ENCODE measurements at places on chromosomes 3 and 15. TPM values are rescaled to one million over a fixed set of nuclear protein-coding genes. Genes with fewer than 3 reads are reported as not detected.

DNA sequence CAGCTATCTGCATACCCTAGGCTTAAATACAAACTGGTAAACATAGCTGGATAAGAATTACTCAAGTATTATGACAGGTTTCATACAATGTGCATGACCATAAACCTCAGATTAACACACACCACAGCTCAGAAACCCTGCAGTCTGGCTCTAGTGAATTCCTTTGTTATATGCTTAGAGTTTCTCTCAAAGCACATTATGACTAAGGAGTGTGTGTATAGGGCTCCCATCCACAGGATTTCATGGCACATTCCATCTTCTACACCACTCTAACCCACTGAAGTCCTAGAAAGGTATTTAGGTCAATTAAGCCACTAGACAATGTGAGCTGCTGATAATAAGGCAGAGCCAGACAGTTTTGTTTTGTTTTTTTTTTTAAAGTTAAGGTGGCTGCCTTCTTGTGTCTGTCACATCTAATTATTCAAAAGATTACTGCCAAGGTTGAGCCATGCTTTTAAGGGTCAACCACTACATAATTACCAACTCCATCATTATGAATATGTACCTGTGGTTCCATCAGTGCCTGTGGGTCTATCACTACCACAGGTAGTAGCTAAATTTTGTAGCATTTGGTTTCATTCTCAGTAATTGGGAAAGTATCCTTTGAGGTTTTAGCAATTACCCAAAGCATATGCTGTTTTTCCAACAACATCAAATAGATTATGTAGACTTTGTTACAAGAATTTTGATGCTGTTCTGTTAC, 107.0 kb downstream of the ALCAM start:
- H3K4me1 ChIP-seq = no peaks in the 10 kb centered on the region
- no peaks in the 10 kb centered on the region for H3K27me3 ChIP-seq
- no peak overlapping the region for H3K4me3 ChIP-seq
- H3K27ac ChIP-seq = no peak overlapping the region
- H3K36me3 ChIP-seq = no peaks in the 10 kb centered on the region
- DNase-seq = no peak

ARNT2 gene
- not detected for total RNA-seq

ZBBX gene
- total RNA-seq = not detected

GRCh38 chr3:71444028-71444860, 139.3 kb downstream of the FOXP1 start:
- peaks cover 81% of the 10 kb centered on the region for H3K4me1 ChIP-seq
- no peak overlapping the region for H3K4me3 ChIP-seq
- H3K27ac ChIP-seq = peak overlapping the region; percentile 93
- no peaks in the 10 kb centered on the region for H3K27me3 ChIP-seq
- no peaks in the 10 kb centered on the region for H3K36me3 ChIP-seq

OIP5 gene
- 0.64 TPM for total RNA-seq

DNA sequence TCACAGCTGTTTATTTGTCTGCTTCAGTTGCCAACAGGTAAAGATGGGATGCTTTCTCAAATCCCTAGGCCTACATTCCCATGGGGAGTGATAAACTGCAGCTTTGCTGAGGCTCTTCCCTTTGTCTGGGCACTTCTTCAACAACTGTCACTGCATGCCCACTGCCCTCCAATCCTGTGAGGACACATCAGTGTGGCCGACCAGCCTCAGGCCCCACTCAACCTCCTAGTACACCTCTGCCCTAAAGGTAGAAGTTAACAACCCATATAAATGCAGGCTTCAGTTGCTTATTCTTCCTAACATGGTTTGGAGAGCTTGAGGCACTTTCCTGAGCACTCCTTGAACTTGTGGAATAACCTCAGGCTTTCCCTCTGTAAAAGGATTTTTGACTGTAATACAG, 49.6 kb downstream of the ROPN1B start:
- peaks cover 5% of the 10 kb centered on the region for H3K36me3 ChIP-seq
- no peaks in the 10 kb centered on the region for H3K27me3 ChIP-seq
- H3K27ac ChIP-seq = no peak overlapping the region
- DNase-seq = no peak

DNA sequence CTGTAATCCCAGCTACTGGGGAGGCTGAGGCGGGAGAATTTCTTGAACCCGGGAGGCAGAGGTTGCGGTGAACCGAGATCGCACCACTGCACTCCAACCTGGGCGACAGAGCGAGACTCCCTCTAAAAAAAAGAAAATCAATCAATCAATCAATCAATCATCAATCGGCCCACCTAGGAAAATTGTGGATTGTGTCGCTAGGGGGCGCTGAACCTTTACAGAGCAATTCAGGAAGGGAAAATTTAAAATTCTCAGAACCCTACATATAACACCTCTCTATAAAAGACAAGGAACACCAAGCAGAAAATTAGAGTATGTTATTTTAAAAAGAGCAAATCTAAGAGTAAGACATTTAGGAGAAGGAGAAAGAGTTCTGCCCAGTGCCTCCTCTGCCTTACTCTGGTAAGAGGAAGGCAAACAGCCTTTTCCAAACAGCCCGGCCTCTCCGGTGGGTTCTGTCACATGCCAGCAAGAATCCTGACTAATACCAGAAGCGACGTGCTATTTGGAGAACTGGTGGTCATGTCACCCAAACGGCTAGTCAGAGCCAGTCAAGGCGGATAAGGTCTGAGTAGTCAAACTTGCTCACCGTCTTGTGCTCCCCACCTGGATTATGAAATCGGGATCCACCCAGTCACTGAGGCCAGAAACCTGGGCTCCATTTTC, 22.3 kb upstream of the SMCO1 start:
- no peak overlapping the region for H3K4me3 ChIP-seq
- H3K27ac ChIP-seq = no peak overlapping the region
- H3K4me1 ChIP-seq = no peaks in the 10 kb centered on the region

GRCh38 chr3:126103121-126104027, 19.4 kb upstream of the SLC41A3 start:
- no peak overlapping the region for H3K4me3 ChIP-seq
- H3K4me1 ChIP-seq = no peaks in the 10 kb centered on the region

LAMB2 gene
- 1.2 TPM for total RNA-seq

- peak within 1 kb of the TSS; percentile 74 for H3K4me3 ChIP-seq
- H3K4me1 ChIP-seq = peaks cover 22% of the 10 kb centered on the region
- no peaks in the 10 kb centered on the region for H3K36me3 ChIP-seq
- peaks cover 10% of the 10 kb centered on the region for H3K27me3 ChIP-seq
- DNase-seq = peak; percentile 76
Measured at GRCh38 chr15:62389885-62390790, 225.1 kb upstream of the C2CD4B start.

DNA sequence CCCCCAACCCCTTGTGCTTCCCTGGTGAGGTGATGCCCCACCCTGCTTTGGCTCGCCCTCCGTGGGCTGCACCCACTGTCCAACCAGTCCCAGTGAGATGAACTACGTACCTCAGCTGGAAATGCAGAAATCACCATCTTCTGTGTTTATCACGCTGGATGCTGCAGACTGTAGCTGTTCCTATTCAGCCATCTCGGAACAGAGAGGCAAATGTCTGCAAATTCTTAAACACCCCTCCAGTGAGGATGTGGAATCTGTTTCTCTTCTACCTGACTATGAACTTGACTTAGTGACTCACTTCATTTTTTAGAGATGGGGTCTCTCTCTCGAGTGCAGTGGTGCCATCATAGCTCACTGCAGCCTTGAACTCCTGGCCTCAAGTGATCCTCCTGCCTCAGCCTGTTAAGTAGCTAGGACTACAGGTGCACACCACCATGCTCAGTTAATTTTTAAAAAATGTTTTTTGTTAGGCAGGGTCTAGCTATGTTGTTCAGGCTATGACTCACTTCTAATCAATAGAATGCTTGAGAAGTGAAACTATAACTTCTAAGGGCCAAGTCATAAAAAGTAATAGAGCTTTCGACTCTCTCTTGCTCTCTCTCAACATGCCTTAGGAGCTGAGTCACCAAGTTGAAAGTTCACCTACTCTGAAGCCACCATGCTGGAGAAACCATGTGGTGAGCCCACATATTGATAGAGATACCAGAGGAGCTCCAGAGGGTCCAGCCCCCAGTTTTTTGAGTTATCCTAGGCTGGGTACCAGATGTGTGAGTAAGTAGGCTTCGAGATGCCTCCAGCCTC, 11.5 kb upstream of the PARP14 start:
- H3K27ac ChIP-seq = no peak overlapping the region
- H3K4me1 ChIP-seq = no peaks in the 10 kb centered on the region
- no peak for DNase-seq
- no peak overlapping the region for H3K4me3 ChIP-seq
- no peaks in the 10 kb centered on the region for H3K36me3 ChIP-seq
- H3K27me3 ChIP-seq = no peaks in the 10 kb centered on the region

DNA sequence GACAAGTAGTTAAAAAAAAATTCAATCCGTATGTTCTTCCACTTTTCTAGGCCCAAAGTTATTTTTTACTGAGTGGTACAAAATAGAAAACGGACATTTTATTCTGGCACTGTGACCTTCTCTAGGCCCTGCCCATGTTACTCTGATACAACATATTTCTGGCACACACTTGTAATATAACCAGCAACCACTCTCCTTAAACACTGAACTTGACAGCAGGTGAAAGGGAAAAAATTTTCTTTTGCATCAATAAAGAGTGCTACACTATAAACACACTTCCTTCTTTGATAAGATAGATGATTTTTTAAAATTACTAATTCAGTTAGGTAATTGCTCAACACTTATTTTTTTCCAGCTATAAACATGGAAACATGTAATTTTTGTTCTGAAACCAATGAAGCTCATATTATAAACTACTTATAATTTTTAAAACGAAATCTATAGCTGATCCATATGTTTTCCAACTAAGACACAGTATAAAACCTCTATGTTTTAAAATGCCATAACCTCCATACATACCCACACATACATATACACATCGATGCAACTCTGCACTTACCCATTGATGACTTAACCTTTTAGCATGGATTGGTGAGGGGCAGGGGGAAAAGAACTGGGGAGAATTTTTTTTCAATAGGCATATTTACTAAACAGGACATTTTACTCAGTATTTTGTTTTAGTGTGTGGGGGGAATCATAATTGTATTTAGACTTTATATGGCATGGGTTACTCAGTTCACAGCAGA, 5.3 kb upstream of the CTNNB1 start:
- H3K27ac ChIP-seq = no peak overlapping the region
- DNase-seq = no peak
- H3K27me3 ChIP-seq = peaks cover 6% of the 10 kb centered on the region

DNA sequence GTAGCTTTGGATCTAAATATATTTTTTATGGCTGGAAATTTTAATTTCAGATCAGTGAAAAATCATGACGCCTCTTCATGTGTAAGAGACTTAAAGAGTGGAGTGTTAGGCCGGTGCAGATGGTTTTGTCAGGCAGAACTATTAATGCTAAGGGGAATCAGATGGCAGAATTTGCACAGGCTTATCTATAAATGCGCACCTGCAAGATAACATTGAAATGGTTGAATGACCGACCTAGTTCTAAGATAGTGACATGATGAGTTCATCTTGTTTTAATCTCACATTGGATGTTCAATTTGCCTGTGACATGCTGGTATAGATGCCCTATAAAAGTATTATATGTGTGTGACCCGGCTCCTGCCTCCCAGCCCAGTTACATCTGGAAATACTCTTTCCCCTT, 340.6 kb downstream of the FEZF2 start:
- no peak overlapping the region for H3K27ac ChIP-seq
- no peaks in the 10 kb centered on the region for H3K4me1 ChIP-seq
- H3K27me3 ChIP-seq = no peaks in the 10 kb centered on the region
- no peak for DNase-seq
- no peaks in the 10 kb centered on the region for H3K36me3 ChIP-seq

NPRL2 gene
- 80.9 TPM for total RNA-seq

TTLL13 gene
- 0.18 TPM for total RNA-seq

DNA sequence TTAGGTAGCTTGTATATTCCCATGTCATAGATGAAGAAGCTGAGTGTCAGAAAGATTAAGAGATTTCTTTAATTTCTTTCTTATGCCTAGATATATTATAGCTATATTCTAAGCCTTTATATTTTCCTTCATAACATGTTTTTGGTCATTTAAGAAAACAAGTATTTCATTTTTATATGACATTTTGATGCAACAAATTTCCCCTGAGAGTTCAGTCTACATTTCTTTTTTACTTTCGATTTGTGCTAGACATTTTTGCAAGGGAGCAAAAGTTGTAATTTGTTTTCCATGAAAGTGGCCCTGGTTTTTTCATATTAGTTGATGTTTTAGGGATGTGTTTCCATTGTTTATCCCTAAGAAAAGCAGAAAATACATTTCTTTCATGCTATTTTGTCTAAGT, 344.9 kb downstream of the NLGN1 start:
- no peaks in the 10 kb centered on the region for H3K27me3 ChIP-seq
- DNase-seq = no peak
- no peaks in the 10 kb centered on the region for H3K4me1 ChIP-seq
- no peak overlapping the region for H3K27ac ChIP-seq

DNA sequence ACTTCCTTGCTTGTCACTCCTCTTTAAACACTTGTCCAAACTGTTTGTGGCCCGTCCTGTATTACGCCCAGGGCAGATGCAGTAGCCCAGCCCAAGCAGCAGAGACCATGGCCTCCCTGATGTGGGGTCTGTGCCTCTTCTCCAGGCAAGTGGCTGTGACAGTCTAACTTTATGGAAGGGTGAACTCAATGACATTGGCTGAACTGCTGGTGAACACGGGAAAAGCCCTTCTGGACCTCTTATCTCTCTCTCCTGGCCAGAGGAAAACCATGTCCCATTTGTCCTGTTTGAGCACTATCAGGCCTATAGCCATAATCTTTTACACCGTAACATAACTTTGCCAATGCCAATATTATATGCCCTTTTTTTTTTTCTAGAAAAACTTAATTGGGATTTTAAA, 67.6 kb downstream of the SMAD3 start:
- H3K4me1 ChIP-seq = peaks cover 71% of the 10 kb centered on the region
- no peak overlapping the region for H3K4me3 ChIP-seq
- peaks cover 2% of the 10 kb centered on the region for H3K36me3 ChIP-seq
- no peaks in the 10 kb centered on the region for H3K27me3 ChIP-seq
- no peak overlapping the region for H3K27ac ChIP-seq

ASB14 gene
- not detected for total RNA-seq

DNA sequence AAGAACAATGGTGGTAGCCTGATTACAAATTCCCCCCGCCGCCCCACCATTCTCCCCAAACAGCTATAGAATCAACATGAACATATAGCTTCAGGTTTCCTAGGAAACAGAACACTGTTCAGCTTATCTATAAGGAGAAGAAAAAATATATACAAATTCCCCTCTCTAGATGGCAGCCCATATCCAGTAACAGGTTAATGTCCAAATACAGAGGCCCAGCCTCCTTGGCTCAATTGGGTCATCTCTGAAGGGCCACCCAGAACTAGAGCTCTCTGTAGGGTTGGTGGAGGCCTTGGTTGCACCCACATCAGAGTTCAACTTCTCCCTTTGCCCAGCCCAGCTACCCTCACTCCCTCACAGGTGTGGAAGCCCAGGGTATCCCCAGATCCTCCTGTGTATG, 91.5 kb upstream of the ADAMTS17 start:
- H3K27ac ChIP-seq = no peak overlapping the region
- no peaks in the 10 kb centered on the region for H3K36me3 ChIP-seq
- no peaks in the 10 kb centered on the region for H3K4me1 ChIP-seq
- no peak for DNase-seq
- no peaks in the 10 kb centered on the region for H3K27me3 ChIP-seq

DNA sequence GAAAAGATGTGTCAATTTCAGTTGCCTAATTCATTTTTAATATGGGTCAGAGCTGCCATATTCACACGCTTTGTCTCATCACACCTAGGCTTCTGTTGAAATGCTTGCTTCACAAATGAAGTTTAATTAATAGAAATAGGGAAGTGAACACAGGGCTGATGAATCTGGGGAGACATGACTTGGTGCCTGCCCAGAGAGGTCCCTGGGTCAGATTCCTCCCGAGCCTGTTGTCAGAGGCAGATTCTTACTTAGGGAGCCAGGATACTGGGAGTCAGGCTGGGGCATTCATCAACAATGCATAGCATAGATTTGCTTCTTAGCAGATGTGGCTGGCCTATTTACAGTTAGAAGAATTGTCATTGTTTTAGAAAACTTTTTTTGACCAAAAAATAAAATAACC, 90.6 kb downstream of the CACNA1D start:
- H3K36me3 ChIP-seq = no peaks in the 10 kb centered on the region
- no peaks in the 10 kb centered on the region for H3K27me3 ChIP-seq
- H3K4me1 ChIP-seq = no peaks in the 10 kb centered on the region
- no peak overlapping the region for H3K27ac ChIP-seq
